Stimulated activated CD8-positive, alpha-beta memory T cell treated with anti-CD3 and anti-CD28 coated beads, Interleukin-15, amount 100 ng/mL, for 24 hours (primary cell): ENCODE measurements at places on chromosomes 3 and 15.

GRCh38 chr3:45665101-45665572 lies 24.1 kb upstream of the SACM1L start:
- DNase-seq = peak; percentile 12

DNA sequence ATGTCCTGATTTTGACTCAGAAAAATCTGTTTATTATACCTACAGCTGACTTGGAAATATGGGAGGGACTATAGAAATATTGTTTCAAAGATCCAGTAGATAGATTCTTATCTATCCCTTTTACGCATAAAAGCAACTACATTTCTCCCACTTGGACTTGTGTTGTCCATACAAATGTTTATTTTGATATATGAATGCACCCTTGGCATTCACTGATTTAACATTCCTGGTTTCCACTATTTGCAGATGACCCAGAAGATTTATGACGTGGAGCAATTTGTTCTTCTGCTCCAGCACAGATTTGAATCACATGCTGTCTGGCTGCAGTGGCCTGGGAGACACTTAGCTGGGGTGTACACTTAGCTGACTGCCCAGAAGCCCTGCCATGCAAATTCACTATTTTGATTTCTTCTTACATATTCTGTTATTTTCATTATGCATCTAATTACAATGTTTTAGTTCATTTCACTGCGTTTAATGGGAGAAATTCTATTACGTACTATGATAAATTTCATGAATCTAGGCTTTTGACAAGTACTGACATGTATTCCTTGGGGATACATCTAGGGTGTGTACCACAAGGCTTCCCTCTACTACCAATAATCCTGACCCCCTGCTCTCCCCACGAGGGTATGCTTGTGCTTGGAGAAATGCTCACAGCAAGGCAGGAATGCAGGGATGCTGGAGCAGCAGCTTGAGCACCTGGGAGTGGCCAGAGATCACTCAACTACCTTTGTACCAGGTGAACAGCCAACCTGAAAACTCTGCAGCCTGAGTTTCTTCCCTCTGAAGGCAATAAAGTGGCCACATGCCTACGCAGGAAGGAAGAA lies 223.6 kb upstream of the TBL1XR1 start:
- DNase-seq = no peak

DNA sequence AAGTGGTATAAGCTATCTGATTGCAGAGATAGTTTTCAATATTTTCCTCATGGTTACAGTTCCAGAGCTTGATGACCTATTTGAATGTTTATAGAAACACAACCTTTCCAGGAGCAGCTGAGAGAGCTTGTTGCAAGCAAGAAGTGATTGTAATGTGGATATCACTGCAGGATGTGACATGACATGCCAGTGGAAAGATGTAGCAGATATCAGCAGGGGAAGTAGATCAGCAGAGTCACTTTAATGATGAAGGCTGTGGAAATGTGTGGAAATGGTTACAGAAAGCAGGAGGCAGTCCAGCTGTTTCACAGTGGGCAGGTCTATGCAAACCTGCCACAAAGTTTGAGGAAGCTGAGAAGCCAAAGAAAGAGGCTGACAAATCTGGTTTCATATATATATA lies 21.0 kb downstream of the TMEM158 start:
- DNase-seq = no peak

- no peak for DNase-seq
These were observed 11.4 kb upstream of the PRSS50 start for GRCh38 chr3:46729038-46729437.

- DNase-seq = no peak
These were observed 158.3 kb downstream of the SLCO3A1 start for GRCh38 chr15:92011611-92012367.

- DNase-seq = no peak
These were observed 25.5 kb upstream of the PIK3R4 start for GRCh38 chr3:130772129-130772528.

GRCh38 chr15:33380406-33380805 lies 69.6 kb downstream of the RYR3 start:
- DNase-seq = no peak
